Sigmoid colon (tissue), 7 donors: ENCODE measurements at places on chromosomes 1 and 21. TPM values are rescaled to one million over a fixed set of nuclear protein-coding genes. Genes with fewer than 3 reads are reported as not detected.

DNA sequence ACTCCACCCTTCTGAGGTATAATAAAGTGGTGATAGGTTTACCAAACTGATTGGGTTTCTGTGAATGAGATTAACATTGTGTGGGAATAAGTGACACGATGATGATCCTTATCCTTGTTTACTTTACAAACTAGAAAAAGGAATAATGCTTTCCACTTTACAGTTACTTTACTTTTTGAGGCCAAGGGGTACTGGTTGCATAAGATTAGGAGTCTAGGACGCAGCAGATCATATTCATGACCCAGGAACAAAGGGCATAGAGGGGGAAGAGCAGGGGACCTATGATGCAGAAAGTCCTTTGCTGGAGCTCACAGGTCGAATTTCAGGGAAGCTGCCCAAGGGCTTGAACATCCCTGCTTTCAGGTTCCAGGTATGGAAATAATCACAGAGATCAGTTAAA is 20.4 kb downstream of the FGGY start:
- no peak for DNase-seq

DNA sequence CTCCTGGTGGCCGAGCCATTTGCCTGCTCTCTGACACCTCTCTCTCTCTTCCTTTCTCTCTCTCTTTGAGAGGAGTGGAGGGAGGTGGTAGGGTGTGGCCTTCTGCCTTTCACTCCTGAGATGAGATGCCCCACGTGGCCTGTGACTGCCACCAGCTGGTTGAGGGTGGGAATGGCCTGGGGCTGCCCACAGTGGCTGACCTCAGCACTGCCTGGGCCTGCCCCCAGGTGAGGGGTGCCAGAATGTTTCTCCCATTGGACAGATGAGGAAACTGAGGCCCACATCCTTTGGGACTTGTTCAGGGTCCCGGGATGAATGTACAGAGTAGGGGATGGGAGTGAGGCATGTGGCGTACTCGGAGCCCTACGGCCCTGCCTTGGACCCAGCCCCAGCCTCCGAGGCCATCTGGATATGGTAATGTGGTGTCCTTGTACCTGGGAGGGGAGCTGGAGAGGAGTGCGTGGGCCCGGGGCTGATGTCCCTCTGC is 12.7 kb upstream of the C1orf167 start:
- no peak for DNase-seq

DNA sequence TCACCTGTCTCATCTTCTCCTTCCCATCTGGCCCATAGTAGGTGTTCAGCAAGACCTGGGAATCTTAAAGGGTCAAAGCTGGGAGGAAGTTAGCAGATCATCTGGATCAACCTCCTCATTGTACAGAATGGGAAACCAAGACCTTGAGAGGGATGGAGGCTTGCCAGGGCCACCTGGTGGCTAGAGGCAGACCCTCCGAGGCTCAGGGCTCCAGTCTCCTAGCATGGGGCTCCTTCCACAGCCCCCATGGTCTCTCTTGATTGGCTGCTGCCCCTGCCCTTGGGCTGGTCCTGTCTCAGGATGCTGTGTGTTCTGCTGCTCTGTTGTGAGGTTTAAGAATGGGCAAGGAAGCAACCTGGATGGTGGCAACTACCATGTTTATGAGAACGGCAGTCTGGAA is 68.7 kb upstream of the CNTN2 start:
- DNase-seq: no peak

DNA sequence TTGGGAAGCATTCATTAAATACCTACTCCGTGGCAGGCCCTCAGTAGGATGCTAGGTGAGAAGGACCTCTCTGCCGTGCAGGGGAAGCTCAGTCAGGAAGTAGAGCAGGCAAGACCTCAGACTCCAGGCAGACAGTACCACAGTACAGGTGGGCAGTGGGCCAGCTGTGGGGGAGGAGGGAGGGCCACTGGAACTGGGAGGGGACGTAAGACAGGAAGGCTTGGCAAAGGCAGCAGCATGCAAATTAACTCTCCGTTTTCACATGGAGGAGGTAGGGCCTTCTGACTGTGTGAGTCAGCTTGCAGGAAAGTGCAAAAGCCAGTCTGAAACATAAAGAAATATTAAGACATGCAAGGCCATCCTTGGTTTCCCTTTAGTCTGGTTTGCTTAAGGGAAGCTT is 157.7 kb downstream of the TRIM33 start:
- peak; percentile 89 for DNase-seq

- DNase-seq: no peak
Observed at GRCh38 chr1:42924851-42925760, 33.6 kb downstream of the SLC2A1 start.

- peak; percentile 65 for DNase-seq
Observed at GRCh38 chr1:41379738-41380130, 18.5 kb downstream of the FOXO6 start.

- no peak for DNase-seq
Observed at GRCh38 chr1:28258628-28259251, 578 bp upstream of the SESN2 start.

- DNase-seq: no peak
Observed at GRCh38 chr1:1788646-1789431, 10.6 kb upstream of the NADK start.

GRCh38 chr1:24309762-24310485 is 9.2 kb upstream of the GRHL3 start:
- no peak for DNase-seq

GRCh38 chr1:212437179-212437798 is 4.6 kb downstream of the NENF start:
- no peak for DNase-seq

DNA sequence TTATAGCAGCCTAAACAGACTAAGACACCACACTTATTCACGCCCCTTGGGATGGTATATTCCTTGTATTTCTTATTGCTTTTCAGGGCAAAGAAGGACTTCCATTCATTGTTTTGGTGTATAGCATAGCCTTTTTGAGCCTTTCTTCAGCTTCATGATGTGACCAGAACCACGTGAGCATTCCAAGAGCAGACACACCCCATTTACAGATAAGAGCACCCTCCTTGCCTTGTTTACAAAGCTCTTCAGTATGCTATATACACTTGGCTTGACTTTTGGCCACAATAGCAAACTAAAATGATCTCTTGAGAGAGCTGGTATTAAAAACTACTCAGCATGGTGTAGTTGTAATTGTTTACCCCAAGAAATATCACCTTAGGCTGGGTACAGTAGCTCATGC is 78.7 kb downstream of the PIK3R3 start:
- DNase-seq: no peak

DNA sequence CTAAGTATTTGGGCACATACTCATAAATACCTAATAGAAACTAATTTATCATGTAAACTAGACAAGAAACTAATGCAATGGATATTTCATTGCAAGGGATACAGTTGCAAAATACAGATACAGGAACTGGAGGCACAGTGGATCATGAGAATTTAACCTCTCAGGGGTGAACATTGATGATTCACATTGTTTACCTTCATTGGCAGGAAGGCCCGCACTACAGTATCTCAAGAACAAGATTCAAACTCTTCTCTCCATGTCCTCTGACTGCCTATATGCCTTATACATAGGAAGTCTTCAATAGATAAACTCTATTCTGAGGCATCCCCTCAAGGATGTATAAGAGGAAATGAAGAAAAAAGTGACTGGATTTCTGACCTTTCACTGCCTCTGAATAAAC is 18.4 kb upstream of the PTBP2 start:
- no peak for DNase-seq

DNA sequence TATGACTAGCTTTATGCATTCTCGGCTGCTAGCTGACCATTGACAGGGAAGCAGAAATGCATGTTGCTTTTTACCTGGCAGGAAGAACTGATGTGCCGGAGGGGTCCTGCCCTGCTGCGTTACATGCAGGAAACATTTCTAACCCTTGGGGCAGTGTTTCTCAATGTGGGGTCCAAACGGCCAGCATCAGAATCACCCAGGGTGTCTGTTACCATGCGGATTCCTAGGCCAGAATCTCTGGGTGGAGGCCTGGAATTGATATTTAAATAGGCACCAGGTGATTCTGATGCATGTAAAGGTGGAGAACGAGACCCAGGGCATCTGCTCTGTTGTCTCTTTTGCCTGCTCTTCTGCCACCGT is 182.7 kb downstream of the PCP4 start:
- no peak for DNase-seq

DNA sequence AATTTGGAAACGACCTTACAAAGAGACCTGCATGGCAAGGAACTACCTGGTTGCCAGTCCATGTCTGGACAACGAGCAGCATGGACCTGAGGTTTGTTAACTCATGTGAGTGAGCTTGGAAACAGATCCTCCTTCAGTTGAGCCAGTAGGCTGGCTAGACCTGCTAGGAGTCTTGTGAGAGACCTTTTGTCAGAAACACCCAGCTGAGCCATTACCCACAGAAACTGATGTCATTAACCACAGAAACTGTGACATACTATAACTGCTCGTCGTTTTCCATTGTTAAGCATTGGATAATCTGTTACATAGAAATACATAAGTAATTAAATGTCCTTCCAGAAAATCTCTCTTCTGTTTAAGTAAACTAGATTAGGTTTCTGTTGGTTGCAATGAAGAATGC is 211.1 kb upstream of the C21orf91 start:
- no peak for DNase-seq

DNA sequence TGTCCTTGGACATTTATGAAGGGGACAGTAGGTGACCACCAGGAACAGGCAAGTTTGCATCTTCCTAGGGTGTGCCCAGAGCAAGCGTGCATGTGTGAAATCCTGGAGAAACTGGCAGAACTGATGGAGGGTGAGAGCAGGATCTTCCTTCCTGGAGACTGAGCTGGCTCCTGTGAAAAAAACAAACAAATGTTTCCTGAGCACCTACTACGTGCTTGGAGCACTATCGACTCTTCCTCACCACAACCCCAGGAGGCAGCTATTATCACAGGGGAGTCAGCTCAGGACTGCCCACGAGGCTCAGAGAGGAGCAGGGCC is 1.5 kb upstream of the EDN2 start:
- DNase-seq: no peak

DNA sequence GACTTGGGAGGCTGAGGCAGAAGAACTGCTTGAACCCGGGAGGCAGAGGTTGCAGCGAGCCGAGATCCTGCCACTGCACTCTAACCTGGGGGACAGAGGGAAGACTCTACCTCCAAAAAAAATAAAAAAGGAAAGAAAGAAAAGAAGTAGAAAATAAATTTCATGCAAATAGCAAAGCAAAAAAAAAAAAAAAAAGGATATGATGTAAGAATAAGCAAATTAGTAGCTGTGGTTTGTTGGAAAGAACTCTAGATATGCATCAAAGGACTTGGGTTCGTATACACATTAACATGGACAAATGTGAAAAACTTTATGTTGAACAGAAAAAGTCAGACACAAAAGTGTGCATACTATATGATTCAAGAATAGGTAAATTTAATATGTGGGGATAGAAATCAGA is 11.9 kb downstream of the WASF2 start:
- DNase-seq: no peak

- no peak for DNase-seq
Observed at GRCh38 chr1:19139711-19140110, 70.4 kb downstream of the UBR4 start.

- no peak for DNase-seq
Observed at GRCh38 chr1:22334860-22335550, 116.6 kb upstream of the ZBTB40 start.

- DNase-seq: no peak
Observed at GRCh38 chr1:66108624-66109023, 315.9 kb downstream of the PDE4B start.

GRCh38 chr1:64171246-64171645 is 32.2 kb upstream of the UBE2U start:
- DNase-seq: no peak

DNA sequence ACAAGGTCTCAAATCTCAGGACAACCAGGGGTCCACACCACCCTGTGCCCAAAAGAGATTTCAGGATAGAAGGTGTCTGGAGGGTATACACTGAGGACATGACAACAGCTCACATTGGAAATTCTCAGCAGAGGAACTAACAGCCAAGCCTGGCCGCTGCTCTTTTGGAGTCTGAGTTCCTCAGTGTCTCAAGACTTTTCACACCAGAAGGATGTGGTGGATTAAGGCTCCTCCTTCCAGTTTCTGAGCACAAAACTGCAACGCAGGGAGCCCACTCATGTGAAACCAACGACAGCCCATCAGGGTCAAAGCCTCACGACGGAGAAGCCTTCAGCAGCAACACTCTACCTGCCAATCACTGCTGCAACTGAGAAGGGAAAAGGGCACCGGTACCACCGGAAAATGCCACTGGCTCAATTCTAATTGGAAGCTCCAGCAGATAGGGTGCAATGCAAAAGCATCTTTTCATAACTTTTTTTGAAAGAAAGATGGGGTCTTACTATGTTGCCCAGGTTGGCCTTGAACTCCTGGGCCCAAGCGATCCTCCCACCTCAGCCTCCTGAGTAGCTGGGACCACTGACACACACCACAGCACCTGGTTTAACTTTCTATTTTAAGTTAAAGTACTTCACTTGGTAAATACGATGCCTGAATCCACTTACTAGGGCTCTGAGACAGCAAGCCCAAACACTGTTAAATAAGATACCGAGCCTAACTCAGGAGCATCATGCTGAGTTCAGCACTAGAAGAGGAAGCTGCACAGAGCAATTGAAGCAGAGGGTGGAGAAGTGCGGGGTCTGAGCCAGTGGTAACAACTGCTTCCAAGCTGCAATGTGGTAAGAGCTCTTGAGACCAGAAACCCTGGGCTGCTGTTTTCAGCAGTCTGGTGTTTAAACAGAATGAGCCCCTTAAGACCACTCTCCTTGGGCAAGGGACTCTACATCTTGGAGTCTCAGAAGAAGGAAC is 7.8 kb downstream of the CAPZB start:
- no peak for DNase-seq

- DNase-seq: no peak
Observed at GRCh38 chr1:226250511-226250910, 27.0 kb downstream of the MIXL1 start.

Gene GUCA2A
- total RNA-seq: not detected

Gene CFHR2
- total RNA-seq: not detected

Gene SLAMF8
- total RNA-seq: 3.8 TPM

Gene NID1
- total RNA-seq: 142 TPM

Gene CYP4A22
- not detected for total RNA-seq

Gene TMOD4
- total RNA-seq: 1.1 TPM

Gene SYCP1
- not detected for total RNA-seq

Gene LAX1
- total RNA-seq: not detected

Gene FAM229A
- 13.8 TPM for total RNA-seq

Gene RIT1
- total RNA-seq: 20.1 TPM

Gene KRTAP11-1
- total RNA-seq: not detected
